ENCODE measurements at places on chromosomes 4 and X.
A peak's percentile ranks its signal among the peaks of the same experiment; 100 is the strongest.

DNA sequence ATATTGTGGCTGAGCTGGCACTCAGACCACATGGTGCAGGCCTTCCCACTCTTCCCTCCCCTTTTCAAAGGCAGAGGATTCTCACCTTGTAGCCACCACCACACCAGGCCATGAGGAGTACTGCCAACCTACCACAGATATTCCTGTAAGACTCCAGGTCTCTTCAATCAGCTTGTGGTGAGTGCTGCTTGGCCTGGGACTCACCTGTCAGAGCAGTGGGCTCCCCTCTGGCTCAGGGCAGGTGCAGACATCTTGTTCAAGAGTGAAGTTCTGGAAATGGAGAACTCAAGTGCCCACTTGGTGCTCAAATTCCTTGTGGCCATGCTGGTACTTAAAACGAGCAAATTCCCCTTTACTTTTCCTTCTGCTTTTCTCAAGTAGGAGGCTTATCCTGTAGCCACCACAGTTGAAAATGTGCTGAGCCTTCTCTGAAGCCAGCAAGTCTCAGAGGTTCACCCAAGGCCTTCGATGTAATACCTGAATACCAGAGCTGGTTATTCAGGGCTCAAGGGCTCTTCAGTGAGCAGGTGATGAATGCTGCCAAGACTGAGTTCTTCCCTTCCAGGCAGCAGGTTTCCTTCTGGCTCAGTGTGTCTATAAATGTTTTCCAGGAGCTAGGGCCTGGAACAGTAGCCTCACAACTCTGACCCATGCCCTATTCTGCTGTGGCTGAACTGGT, 212.9 kb downstream of the TEX13C start:
- DNase-seq, result no peak

GRCh38 chr4:156971165-156971675, 379 bp downstream of the PDGFC start:
- DNase-seq, result no peak

GRCh38 chr4:182788201-182788600, 129.0 kb downstream of the DCTD start:
- DNase-seq, result no peak

DNA sequence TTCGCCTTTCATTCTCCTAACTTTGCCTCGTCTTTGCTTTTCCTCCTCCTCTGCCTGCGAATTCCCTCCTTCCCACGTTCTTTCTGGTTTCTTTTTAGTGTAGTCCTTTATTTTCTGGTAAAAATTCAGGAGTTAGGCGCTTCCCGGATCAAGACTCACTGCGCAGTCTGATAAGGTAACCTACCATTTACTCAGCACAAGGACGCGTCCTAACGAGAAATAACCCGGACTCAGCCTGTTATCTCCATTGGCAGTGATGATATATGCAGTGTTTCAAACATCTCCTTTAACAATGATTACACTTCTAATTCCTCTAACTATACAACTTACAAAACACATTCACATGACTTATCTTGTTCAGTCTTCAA, 357 bp upstream of the ETNPPL start:
- DNase-seq, result no peak

- DNase-seq, result no peak
Measured at GRCh38 chr4:161376275-161376674, 787.5 kb downstream of the FSTL5 start.

GRCh38 chrX:83829874-83830273, 31.1 kb upstream of the CYLC1 start:
- no peak for DNase-seq

- no peak for DNase-seq
Measured at GRCh38 chr4:37561196-37561802, 124.9 kb downstream of the RELL1 start.

- peak; percentile 72 for DNase-seq
Measured at GRCh38 chr4:41212616-41213203, 1.6 kb downstream of the APBB2 start.

DNA sequence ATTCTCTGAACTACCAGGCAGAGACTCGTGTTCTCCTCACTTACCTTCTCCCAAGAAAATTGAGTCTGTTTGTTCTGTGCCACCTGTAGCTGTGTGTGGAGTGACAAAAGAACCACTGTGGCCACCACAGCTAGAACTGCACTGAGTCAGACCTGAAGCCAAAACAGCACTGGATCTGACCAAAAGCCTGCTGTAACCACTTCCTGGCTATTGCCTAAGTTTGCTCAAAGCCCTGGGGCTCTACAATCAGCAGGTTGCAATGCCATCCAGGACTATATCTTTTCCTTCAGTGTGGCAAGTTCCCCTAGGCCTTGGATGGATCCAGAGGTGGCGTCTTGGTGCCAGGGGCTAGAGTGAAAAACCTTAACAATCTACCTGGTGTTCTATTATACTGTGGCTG, 449.1 kb downstream of the FAM133A start:
- no peak for DNase-seq

DNA sequence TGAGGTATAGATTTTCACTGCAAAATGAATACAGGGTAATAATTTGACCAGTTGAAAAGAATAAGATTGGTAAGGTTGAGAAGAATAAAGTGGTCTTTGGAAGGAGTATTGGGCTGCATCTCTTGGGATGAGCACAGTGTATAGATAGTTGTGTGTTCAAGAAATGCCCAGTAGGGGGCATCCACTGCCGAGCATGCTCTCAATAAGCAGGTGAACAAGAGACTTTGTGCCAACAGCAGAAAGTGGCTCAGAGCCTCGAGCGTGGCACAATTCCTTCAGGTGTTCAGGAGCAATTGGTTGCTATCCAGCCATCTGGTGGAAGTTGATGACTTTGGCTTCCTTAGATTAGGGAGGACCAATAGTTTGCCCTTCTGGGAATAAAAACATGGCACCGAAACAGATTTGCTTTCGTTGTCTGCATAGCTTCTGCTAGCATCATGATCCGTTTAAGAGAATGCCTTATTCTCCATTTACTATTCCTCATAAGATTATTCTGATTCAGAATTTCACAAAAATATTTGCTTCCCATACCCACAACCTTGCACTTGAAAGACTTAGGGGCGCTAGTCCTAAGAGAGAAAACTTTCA, 258.1 kb upstream of the NEIL3 start:
- DNase-seq, result no peak

DNA sequence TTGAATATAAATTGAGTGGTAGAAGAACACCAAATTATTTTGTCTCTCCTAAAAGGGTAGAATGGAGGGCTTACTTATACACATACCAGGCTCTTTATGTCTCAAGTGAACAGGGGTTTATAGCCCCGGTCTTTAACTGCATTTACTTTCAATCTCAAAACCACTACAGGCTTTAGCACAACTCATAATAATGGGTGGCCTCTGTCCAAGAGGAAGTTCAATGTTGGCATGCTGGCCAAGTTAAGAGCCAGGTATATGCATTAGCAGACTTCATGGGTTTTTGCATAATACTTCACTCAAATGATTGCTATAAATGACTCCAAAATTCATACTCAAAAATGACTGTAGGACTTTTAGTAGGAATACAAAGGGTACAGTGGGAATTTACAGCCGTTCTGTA, 118.5 kb upstream of the OTUD4 start:
- no peak for DNase-seq

GRCh38 chr4:127632420-127633403, at the start of gene INTU:
Gene INTU, plus strand, starts transcription at chr4:127632957. Its CDS starts 78 bp downstream, at chr4:127633035.
- DNase-seq, result peak; percentile 99

DNA sequence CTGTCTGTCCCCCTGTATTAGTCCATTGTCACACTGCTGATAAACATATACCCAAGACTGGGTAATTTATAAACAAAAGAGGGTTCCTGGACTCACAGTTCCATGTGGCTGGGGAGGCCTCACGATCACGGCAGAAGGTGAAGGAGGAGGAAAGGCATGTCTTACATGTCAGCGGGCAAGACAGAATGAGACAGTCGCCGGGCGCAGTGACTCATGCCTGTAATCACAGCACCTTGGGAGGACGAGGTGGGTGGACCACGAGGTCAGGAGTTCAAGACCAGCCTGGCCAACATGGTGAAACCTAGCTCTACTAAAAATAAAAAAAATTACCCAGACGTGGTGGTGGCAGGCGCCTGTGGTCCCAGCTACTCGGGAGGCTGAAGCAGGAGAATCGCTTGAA, 24.7 kb downstream of the IL3RA start:
- DNase-seq, result no peak

DNA sequence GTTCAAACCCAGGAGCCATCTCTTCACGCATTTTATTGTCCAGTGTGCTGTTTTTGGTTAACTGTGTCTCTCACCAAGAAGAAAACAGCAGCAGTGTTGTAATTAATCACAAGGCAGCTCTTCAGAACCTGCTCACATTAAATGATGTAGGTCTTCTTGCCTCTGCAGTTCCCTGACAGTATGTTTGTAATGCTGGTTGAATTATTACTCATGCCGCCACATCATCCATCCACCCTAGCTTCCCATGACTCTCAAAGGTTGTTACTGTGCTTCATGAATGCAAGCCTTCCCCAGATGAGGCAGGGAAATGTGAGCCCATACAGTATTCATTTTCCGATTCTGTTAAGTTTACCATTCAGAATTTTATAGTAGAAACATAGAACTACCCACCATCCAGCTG, 17.4 kb downstream of the TLR10 start:
- DNase-seq, result no peak

DNA sequence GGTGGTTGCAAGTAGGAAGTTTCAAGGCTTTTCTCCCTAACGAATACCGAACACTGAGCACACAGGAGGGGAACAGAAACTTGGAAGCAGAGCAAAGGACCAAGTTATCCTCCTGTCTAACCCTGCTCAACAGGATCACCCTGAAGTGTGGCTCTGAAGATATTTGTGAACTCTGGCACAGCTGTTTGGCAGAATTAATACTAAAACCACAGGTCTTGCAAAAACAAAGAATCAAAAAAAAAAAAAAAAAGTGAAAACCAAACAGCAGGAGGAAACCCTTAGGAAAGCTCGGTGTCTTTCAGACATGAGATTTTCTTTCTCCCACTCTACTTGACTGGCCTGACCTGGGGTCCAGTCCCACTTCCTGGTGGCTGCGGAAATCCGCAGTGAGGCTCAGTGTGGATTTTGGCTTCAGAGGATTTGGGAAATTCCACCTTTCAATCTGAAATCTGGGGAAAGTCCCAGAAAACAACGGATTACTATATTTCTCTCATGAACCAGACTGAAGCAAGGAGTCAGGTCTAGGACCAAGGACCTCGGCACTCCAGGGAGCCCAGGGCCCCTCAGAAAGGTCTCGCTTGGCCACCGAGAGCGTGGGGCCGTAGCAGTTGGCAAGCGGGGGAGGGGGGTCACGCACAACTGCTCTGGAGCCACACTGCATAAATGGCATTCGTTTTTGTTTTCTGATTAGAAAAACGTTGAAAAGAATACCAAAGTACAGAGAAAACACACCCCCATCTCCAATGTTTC, 867 bp downstream of the TIFA start:
- no peak for DNase-seq

DNA sequence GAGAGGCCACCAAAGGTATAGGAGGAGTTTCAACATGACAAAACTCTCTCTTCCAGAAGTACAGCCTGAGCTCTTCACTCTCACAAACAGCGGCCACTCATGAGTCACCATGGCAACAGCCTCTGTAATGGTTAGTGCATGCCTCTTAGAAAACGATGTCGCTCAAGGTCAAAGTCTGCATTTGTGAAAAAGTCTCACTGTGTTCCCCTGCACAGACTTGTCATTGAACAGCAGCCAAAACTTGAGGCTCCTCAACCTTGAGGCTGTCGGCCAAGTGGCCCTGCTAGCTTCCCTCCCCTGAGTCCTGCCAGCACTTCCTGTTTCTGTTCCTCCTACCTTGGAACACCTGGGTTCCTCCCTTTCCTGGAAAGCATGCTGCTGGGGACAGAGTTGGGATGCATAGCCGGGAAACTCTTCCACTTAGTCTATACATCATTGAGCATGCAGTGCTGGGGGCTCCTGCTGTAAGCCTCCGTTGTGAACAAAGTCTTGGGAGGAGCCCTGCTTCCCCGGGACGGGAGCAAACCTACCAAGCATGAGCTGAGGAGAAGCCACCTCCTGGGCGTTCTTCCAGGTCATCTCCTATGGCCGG, 66.6 kb downstream of the ING2 start:
- DNase-seq, result no peak

GRCh38 chr4:1105662-1106061, 7.7 kb downstream of the RNF212 start:
- no peak for DNase-seq

DNA sequence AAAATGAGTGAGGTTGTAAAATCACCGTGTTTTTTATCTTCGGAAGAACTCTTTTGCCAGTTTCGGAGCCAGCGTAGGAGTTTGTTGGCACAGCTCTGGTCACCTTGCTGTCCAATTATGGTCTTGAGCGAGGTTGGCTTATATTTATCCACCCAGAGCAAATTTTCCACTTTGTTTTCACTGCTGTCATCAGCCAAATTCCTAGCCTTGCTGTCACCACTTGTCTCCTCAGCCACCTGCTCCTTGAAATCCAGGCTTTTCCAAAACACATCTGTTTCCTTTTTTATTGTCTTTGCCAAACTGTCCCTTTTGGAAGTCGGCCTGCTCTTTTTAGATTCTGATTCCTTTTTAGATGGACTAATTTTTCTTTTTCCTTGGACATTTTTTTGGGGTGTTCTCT, 57.6 kb downstream of the RFC1 start:
- DNase-seq, result no peak

DNA sequence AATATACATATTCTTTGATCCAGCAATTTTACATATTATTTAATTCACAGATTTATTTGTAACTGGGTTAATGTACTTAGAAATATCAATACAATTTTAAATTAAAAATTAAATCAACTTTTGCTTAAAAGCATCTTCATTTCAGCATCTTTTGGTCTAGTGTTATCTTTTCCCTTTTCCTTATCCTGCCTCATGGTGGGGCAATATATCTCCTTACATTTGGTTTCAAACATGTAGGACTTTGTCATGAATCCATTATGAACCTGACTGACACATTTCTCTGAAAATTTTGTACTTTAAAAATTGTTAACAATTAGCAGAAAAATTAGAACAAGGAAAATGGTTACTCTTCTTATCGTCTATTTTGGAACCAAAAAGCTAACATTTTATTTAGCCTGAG, 42.8 kb upstream of the ANK2 start:
- no peak for DNase-seq

- DNase-seq, result peak; percentile 29
Measured at GRCh38 chr4:37383579-37384229, 139.2 kb downstream of the NWD2 start.

DNA sequence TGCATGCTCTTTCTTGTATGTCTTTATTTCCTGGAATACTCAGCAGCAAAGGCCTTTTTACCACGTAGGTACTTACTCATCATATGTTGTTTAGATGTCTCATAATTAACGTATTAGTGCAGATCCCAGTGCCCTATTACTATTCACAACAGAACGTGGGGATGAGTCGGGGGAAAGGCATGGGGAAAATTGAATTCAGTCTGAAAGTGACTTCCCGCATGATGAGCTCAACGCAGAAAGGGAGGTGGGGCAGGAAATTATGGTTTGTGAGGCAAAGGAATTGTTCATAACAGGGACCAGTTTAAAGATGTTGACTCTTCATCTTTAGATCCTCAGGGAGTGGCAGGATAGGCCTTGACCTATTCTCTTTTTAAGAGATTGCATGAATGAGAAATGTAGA, 2.0 kb upstream of the TMPRSS11D start:
- no peak for DNase-seq

- no peak for DNase-seq
Measured at GRCh38 chr4:100649417-100649816, 131.6 kb upstream of the EMCN start.

- DNase-seq, result no peak
Measured at GRCh38 chr4:94475794-94476193, 24.1 kb downstream of the PDLIM5 start.

- no peak for DNase-seq
Measured at GRCh38 chrX:2401590-2402360, 99.0 kb downstream of the DHRSX start.

GRCh38 chr4:125262502-125262901, 52.3 kb upstream of the FAT4 start:
- no peak for DNase-seq
